ENCODE measurements at places on chromosomes 2 and 18. TPM values are rescaled to one million over a fixed set of nuclear protein-coding genes. Genes with fewer than 3 reads are reported as not detected.
A peak's percentile ranks its signal among the peaks of the same experiment; 100 is the strongest.

GRCh38 chr2:65765376-65765775, 333.0 kb upstream of the SPRED2 start:
- DNase-seq, result no peak

GRCh38 chr2:193542762-193543161, 1348.0 kb upstream of the TMEFF2 start:
- no peak for DNase-seq

SERPINE2 gene
- 91.5 TPM for total RNA-seq

SLC9A2 gene
- 0.08 TPM for total RNA-seq

DNA sequence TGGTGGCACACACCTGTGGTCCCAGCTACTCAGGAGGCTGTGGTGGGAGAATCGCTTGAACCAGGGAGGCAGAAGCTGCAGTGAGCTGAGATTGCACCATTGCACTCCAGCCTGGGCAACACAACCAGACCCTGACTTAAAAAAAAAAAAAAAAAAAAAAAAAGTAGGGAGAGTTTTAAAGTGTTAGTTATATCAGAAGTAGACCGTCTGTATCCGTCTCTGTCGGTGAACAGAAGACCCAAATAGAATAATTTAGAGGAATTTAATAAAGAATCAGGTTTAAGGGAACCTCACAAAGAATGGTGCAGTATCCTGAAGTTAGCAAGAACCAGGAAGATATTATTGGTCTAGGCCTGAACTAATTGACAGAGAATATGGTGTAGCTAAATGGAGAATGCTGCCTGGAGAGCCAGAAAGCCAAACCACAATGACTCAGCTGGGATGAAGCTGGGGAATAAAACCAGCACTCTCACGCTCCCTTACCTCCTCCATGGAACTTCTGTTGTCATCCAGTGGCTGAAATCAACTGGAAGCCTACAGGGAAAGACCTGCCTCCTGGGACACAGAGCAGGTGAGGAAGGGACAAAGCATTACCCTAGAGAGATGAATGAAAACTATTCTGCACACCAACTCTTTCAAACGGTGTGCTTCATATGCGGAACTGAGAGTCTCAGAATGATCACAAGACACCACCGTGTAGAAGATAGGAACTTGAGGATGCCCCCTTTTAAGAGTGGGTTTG, 39.1 kb upstream of the PLEKHM3 start:
- no peak for DNase-seq

MCM6 gene
- total RNA-seq, result 6.5 TPM

- no peak for DNase-seq
Measured at GRCh38 chr18:37391698-37392548, 173.7 kb downstream of the CELF4 start.

NT5C1B gene
- total RNA-seq, result not detected

DAW1 gene
- total RNA-seq, result not detected

GRCh38 chr2:218077464-218078216, 8.6 kb downstream of the RUFY4 start:
- no peak for DNase-seq

RELCH gene
- 21.0 TPM for total RNA-seq

DNA sequence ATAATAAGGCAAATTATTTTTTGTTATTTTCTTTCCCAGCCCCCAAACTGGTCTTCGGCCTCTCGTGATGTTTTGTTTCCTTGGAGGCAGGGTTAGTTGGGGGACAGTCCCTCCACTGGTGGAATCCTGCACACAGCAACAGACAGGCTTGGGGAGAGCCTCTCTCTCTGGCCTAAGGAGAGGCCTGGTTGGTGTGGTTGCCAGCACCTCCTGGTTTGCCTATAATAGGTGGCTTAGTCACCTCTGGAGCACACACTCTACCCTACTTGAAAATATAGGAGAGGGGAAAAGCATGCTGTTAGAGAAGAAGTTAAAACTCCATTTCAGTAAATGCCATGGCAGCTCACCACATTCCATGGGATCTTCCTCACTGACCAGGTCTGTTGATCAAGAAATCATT, 417.2 kb upstream of the MEIS1 start:
- DNase-seq, result no peak

ASTL gene
- not detected for total RNA-seq

IL36RN gene
- not detected for total RNA-seq

DNA sequence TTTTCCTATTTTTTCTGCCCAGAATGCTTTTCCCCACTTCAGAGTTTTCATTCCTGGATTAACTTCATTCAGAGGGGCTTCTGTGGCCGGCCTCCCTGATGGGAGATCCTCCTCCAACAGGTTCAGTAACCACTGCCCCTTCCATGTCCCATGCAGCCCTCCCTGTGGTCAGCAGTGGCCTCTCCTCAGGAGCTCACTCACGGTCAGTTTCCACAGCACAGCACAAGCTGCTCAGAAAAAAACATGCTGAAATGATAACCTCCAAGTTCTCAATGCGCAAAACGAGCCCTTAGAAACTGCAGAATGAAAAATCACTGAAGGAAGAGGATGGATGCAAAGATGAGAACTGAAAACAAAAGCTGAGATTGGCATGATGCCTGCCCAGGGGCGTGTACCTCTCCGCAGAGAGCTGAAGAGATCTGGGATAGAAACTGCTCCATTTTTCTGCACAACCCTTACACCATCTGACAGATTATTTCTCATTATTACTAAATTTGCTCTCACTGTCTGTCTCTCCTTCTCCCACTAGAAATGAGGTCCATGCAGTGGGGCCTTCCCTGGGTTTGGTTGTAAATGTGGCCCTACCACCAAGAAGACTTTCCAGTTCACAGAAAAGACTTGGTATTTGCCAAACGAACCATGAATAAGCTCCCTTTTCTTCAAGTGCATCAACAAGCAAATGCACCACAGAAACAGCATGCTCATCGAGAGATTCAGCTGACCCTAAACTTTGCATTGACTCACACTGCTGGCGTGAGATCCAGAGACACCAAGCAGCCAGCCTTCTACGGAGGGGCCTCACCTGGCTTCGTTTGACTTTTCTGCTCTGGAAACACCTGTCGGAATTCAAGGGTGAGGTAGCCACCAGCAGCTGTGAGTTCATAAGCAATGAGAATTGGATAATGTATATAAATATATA, 51.5 kb downstream of the TMEM18 start:
- no peak for DNase-seq

GRCh38 chr2:64939332-64939917, 49.8 kb upstream of the SLC1A4 start:
- DNase-seq, result no peak

DNA sequence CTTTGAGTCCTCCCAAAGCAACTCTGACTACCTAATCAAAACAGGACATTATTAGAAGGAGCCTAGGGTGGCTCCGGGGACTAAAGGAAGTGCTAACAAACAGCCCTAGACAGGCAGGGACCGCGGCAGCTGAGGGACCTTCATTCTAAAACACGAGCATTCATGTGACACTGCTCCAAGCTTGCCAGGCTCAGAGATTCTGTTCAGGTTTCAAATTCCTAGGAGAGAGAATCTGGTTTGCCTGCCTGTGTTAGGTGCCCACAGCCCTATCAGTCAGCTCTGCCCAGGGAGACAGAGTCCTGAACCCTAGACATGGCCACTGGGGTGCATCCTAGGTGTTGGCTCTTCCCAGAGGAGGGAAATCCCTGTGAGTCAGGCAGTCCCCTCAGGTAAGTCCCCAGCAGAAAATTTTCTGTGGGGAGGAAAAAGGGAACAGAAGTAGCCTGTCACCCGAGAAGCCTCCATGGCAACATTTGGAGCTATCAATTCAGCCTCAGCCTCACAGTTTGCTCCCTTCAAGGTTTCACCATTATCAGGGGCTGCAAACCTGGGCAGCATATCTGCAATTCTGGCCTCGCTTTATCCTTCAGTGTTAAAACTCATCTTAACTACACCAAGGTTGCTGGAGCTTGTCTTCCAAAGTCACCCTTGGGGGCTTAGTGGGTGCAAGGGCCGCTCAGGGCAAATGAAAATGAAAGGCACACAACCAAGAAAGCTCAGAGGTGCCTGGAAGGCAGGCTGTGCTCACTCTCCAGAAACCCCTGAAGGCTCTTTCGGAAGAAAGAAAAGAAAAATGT, 28.6 kb downstream of the PCBP1 start:
- DNase-seq, result no peak

GRCh38 chr18:60411715-60412114, 39.1 kb upstream of the MC4R start:
- no peak for DNase-seq

TAF4B gene
- total RNA-seq, result 0.92 TPM

DNA sequence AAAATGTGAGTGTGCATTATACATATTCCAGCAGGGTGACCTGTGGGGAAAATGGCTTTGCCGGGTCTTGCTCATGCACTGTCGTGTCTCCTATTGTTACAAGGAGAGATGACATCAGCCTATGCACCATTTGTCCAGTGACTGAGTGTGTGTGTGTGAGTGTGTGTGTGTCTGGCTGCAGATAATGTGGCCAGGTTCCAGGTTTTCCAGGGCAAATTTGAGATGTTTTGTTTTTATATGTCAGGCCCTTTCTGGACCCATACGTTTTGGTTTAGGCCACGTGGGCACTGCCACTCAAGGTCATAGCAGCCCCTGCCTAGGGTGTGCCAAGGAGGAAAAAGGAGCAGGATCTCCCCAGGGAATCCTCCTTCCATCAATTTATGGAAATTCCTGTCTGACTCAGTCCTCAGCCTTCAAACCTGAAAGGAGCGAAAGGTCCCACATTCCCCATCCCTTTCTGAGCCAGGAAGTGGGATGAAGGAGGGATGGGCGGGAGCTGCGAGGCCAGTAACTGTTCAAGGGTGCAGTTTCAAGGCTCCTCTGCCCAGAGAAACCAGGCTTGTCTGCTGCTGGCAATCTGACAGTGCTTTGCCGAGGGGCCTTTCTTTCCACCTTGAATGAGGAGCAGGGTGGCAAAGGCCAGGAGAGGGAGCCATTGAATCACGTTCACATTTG, 93.0 kb upstream of the SMAD2 start:
- DNase-seq, result peak; percentile 75

- no peak for DNase-seq
Measured at GRCh38 chr2:201040867-201041628, 30.4 kb downstream of the HYCC2 start.

- no peak for DNase-seq
Measured at GRCh38 chr2:215736653-215737290, 276.6 kb downstream of the MREG start.

- no peak for DNase-seq
Measured at GRCh38 chr2:170812710-170813600, 3.7 kb upstream of the GAD1 start.

GRCh38 chr2:127626175-127626574, 19.8 kb upstream of the GPR17 start:
- no peak for DNase-seq

GRCh38 chr2:210392469-210392881, 77.5 kb upstream of the MYL1 start:
- no peak for DNase-seq

HK2 gene
- 15.5 TPM for total RNA-seq

DNA sequence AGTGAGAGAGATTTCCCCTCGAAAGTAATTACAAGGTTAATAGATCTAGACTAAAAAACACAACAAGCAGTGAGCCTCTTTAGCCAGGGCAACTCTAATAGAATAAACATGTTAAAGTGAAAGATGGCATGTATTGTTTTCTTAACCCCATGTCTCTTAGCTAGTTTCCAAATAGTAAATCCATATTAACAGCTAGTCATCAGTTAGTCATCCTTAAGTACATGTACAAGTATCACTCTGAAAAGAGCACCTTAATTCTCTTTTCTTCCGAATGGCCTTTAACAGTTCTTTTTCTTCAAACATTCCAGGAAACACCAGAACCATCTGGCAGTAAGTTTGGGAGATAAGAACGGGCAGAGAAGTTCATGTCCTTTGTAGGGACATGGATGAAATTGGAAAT, 1480.0 kb downstream of the LRP1B start:
- DNase-seq, result no peak

DNA sequence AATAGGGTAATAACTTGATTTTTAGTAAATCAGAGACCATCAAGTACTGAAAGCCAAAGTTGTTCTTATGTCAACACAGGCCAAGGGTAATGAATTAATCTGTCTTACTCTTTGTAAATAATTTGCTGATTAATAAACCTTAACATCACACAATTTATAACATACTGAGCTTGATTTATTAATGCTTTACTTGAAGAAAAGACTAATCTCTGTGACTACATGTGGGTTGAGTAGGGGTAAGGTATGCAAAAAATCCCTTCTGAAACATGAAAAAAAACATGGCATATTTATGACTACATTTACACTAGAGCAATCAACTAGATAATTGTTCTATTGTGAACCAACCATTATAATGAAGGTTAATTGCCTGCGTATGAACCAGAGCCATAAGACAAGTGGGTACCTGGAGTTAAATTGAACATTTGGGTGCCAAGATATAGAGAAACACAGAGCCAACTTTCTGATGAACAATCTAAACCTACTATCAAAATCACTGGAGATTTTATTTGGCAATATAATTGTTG, 67.7 kb upstream of the GRB14 start:
- no peak for DNase-seq

DNA sequence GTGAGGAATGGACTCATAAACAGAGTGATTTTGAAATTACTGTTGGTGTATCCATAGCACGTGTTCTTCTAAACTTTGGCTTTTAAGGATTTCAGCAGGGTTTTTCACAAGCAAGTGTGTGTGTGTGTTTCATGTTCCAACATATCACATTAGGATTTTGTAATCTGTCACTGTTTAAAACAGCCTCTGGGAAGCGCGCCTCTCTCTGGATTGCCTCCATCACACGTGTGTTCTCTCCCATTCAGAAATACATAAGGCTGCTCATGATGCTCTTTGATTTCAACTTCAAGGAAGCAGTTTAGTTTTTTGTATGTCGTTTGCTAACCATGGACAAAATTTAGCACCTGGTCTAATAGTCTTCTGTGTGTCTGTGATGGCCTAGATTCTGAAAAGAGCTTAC, 370.4 kb downstream of the MTX2 start:
- no peak for DNase-seq

DNA sequence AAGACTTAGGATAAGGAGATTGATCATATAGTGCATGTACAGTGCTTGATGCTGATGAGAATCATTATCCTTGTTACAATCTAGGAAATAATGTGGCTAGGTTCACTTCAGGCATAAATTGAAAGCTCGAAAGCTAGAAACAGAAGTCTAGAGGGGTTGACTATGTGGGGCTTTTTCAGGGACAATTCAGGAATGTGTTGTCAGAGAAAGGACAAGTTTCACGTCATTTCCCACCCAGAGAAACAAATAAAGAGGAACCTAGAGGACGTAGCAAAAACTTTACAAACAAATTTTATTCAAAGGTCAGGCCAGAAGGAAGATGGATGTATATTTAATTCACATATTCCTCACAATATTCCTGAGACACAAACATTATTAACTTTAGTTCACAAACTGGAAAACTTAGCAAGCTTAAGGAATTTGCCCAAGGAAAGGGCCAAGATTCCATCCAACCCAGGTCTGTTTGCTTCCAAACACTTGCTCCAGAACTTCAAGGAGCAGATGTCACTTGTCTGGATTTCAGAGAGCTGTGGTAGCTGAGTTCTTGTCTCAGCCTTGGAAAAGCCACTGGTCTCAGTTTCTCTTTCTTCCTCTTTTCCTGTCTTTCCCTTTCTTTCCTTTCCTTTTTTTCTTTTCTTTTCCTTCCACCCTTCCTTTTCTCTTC, 7.4 kb downstream of the CYRIA start:
- DNase-seq, result no peak

DYSF gene
- 82.8 TPM for total RNA-seq

GRCh38 chr18:46794607-46795006, 37.8 kb upstream of the ST8SIA5 start:
- no peak for DNase-seq

All from cardiac septum (tissue), 1 donor.